HTR-8/SVneo (cell line): ENCODE measurements at places on chromosomes 2 and 18.
A peak's percentile ranks its signal among the peaks of the same experiment; 100 is the strongest.

- DNase-seq, result no peak
These were observed 83.7 kb downstream of the SP3 start for GRCh38 chr2:173881461-173881860.

- DNase-seq, result no peak
These were observed 6.0 kb downstream of the DNER start for GRCh38 chr2:229708335-229708734.

- DNase-seq, result peak; percentile 6
These were observed 112.2 kb downstream of the OSBPL6 start for GRCh38 chr2:178306352-178307073.

- DNase-seq, result no peak
These were observed 65.1 kb downstream of the TFCP2L1 start for GRCh38 chr2:121219866-121220265.

DNA sequence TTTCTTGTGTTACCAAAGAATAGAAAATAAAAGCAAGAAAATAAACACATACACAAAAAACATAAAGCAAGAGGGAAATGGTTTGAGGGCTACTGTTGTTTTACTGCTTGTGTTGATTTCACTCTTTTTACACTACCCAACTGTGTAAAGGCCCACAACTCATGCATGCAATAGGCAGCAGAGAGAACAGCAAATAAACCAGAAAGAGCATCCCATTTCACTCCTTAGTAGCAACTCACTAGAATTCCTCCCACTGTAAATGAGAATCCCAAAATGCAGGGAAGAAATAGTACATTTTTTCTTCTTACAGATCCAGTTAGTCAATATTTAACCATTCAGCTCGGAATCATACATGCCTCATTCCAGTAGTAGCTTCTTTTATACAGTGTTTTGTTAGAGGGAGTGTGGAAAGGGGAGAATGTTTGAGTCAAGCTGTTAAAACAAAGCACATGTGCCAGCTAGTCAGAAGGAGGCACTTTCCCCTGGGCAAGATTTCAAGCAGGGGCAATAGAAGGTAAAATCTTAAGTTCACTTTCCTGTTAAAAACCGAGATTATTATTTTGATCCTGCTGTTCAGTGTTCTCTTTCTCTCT, 147.2 kb upstream of the FAM98A start:
- no peak for DNase-seq

DNA sequence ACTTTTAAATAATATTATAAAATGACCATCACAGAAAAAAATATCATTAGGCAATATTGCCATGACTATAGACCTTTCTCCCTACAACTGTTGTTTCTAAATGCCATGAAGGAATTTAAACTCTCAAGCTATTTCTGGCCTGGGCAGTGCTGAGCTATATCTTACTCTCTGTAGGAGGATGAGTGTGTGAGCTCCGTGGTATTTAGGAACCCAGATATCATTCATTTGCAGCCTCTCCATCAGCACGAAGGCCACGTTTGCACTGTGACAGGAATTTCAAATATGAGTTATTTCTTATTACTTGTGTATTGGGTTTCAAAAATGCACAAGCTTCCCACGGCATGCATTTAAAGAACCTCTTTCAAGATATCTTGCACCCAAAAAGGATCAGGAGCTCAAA, 35.0 kb upstream of the SOX11 start:
- no peak for DNase-seq

- no peak for DNase-seq
These were observed 121.8 kb upstream of the SLC1A4 start for GRCh38 chr2:64867253-64867996.
